ENCODE measurements at places on chromosomes 7 and 10.

DNA sequence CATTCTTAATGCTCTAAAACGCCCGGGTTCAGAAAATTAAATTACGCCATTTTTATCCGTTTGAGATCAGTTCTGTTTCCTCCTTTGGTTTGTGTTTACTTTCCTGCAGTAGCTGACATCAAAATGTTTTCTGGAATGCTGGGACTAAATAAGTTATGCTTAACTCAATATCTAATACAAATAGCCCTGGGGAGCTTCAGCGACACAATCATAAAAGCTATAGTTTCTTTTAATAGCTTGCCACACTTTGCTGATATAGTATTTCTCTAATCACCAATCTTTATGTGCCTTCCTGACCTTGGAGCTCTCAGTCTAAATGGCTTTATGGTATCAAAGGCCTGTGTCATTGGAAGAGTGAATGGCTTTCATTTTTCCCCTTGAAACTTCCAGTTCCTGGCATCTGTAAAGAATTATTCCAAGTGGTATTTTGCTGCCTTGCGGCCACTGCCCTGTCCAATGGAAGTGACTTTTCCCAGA, 202.7 kb downstream of the HDAC9 start:
- DNase-seq: no peak

DNA sequence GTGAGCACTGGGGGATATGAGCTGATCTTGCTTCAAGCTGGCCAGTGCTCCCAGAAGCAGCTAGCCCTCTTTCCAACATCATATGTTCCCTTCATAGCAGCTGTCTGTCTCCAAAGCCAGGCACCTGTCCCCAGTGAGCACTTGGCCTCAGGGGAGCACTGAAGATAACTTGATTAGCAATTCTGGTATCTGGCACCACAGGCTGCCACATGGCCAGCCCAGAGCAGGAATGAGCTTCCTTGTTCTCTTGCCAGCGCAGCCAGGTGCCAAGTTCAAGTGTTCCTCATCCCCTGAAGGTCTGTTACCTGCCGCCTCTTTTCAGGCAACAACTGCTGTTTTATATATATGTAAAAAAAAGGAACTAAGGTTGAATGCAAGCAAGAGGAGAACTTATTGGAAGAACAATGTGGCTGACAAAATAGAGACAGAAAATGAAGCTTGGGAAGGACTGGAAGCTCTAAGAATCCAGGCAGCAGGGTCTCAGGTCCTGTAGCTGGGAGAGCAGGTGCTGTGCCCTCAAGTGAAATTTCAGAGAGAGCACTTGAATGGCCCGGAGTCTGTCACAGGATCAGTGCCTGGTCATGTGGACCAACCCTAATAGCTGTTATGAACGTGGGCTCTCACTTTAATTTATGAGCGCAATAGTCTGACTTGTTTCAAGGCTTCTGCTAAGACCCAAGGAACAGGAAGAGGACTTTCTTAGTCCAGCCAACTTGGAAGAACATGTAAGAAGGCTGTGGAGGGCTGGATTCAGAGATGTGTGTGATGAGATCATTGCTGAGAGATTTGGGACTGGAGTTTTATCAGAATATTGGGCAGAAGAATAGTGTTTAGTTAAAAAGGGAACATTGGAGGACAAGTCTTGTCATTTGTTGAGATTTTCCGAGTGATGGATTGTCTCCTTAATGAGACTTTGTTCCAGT, 267.2 kb downstream of the GLRX3 start:
- peak; percentile 13 for DNase-seq

DNA sequence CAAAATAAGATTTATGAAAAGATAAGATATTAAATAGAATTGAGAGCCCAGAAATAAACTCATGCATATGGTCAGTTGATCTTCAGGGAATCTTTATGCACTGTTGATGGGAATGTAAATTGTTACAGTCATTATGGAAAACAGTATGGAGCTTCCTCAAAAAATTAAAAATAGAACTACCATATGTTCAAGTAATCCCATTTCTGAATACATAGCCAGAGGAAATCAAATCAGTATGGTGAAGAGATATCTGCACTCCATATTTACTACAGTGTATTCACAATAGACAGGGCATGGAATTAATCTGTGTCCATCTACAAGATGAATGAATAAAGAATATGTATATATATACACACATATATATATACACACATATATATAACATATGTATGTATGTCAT, 122.3 kb upstream of the CSTF2T start:
- DNase-seq: no peak

GRCh38 chr10:70849582-70850016, 33.9 kb downstream of the SGPL1 start:
- DNase-seq: no peak

DNA sequence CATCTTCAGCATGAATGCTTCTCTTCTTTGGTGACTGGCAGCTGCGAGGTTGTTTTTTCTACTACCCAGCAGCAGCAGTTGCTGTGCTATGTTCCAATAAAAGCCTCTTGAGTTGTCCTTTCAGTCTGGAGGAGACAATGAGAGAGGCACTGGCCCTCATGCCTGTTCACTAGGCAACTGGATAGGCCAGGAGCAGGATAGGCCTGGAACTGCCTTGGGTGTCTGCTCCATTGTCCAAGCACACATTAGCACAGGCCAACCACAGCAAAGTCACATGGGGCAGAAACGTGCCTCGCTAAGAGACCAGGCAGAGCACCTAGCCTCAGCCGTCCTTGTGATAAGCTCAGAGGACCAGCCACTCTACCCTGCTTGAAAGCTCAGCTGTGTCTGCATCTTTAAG, 76.9 kb upstream of the PDCD4 start:
- peak; percentile 25 for DNase-seq

- DNase-seq: no peak
These were observed 138.9 kb upstream of the COBL start for GRCh38 chr7:51455513-51455912.

GRCh38 chr10:133179651-133180050, 19.6 kb downstream of the KNDC1 start:
- DNase-seq: no peak

DNA sequence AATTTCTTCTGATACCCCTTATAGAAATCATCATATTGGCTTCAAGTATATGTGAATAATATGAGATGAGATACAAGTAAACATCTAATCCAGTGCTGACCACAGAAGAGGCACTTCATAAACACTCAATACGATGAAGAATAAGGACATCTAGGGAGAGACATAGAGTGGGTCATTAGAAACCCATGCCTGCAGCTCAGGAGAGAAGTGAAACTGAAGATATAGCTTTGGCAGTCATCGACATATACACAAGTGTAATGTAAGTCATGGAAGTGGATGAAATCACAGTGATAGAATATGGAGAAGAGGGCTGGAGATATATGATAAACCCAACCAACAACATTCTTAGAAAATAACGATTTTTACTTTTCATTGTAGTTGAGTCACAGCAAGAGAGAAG, 665.0 kb downstream of the PARD3 start:
- DNase-seq: no peak

DNA sequence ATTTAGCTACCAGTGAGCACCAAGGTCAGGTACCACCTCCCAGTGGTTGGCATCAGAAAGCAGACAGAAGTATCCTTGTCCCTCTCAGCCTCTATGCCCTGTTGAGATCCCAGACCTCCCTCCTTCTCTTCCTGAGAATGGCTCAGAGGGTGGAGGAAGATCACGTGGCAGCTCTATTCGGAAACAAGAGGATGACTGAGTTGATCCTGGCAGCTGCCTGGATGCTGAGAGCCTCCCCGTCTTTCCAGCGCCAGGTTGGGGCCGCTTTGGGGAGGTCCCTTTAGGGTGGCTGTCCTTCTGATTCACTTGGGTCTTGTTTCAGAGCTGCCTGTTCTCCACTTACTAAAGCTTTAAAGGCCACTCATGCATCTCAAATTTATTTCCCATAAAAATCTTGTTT, 36.9 kb upstream of the NPFFR1 start:
- no peak for DNase-seq

GRCh38 chr7:146090023-146090645, 26.5 kb upstream of the CNTNAP2 start:
- DNase-seq: peak; percentile 66

- peak; percentile 58 for DNase-seq
These were observed 130.4 kb downstream of the CDH23 start for GRCh38 chr10:71527135-71527534.

DNA sequence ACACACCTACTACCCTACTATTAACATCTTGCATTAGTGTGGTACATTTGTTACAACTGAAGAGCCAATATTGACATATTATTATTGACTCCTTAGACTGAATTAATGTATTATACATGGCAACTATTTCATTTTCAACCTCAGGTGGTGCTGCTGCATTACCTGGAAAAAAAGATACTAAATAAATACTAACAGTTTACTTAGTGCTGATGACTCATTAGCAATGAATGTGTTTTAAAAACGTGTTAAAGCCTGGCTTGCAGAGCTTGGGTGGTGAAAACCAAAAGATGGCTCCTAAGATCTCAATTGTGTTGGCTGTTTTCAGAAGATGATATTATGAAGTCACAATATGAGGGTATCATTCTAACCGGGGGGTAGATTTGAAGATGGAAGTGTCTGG, 34.8 kb downstream of the CFAP43 start:
- no peak for DNase-seq

DNA sequence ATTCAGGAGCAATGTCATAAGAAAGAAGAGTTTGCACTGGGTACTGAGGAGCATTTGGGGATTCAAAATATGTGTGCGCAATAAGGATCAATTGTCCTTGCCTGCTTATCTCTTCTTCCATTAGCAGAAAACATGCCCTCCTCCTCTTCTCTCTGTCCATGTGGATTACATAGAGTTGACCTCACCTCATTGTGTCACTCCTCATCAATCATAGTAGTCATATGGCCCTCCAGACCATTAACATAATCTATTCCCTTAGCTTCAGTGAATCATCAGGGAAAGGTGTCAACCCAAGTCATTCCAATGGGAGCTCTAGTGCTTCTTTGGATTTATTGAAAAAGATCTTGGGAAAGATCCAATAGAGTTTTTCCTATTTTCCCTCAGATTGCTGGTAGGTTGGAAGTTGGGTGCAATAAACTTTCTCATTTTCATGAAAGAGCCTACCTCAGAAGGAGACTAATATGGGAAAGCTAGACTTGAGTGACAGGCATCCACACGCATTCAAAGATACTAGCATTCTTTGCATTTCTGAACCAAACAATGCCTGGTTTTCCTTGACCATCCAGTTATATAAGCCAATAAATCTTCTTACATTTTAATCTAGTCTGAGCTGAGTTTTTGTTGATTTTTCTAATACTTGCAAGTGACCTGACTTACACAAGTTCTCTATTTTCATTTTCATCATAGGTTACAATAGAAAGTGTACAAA, 71.5 kb upstream of the FAM13C start:
- DNase-seq: no peak

DNA sequence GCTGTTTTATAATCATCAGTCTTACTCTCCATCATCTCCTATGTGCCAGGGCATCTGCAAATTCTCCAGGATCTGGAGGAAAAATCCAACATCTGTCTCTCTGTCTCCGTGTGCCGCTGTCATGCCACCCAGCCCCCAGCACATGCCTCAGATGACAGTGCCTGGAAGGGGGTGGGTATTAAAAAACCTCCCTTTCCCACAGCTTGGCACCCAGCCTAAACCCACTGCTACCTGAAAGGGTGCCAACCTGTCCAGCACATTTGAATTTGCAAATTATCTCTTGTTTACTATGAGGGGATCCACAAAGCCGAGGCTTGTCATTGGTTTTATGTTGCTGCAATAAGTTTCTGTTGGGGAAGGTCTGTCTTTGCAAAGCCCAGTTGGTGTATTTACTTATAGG, 73.1 kb downstream of the EMX2 start:
- no peak for DNase-seq

- DNase-seq: no peak
These were observed 38.9 kb downstream of the ANKMY2 start for GRCh38 chr7:16606704-16607103.

DNA sequence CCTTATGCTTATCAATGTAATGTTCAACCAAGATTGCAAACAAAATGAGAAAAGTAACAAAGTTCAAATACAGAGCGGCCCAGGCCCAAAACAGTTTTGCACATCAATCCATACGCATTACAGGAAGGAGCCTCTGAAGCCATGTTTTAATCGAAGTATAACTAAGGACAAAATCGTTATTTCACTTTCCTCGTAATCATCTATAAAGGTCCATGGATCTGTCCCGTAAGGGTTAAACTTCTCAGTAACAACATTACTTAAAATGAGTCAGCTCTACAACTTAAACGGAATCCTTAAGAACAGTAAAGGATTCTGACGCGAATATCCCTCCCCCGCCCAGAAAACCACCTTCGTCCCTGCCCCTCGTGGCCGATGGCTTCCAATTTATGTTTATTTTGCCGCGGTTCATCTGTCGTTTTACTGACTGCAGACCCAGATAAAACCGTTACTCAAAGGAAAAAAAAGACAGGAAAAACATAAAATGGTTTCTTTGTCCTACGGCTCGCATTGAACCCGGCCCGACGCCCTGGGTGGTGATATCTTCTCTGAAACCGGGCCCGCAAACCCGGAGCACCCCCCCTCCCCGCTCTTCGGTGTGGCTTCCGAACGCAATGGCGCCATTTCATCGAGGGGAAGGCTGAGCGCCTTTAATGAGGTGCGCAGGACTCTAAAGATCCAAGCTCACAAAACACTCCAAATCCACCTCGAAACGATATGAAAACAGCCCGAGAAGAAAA, 1.1 kb downstream of the HNRNPA2B1 start:
- DNase-seq: peak; percentile 74

DNA sequence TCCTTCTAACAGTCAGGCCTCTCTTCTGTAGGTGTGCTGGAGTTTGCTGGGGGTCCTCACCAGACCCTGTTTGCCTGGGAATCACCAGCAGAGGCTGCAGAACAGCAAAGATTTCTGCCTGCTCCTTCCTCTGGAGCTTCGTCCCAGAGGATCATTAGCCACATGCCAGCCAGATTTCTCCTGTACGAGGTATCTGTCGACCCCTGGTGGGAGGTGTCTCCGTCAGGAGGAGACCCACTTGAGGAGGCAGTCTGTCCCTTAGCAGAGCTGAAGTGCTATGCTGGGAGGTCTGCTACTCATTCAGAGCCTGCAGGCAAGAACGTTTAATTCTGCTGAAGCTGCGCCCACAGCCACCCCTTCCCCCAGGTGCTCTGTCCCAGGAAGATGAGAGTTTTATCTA, 611.1 kb upstream of the COBL start:
- DNase-seq: no peak

DNA sequence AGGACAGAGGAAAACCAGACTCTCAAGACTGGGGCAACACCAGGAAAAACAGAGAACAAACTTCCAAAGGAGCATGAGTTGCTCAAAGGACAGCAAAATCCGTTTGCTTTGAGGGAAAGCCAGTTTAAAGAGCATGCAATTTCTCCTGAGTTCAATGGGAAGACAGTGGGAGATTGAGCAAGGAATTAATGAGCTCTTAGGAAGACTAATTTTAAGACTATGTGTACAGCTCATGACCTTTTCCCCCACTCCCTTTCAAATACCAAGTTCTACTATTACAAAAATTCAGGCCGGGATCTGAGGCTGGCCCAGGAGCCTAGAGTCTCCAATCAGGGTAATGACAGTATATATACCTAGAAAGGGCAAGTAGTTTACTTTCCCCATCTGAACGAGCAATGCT, 79.2 kb downstream of the EPDR1 start:
- no peak for DNase-seq

GRCh38 chr10:112525200-112525599, 78.2 kb downstream of the VTI1A start:
- DNase-seq: no peak

GRCh38 chr10:69742356-69742695, 59.4 kb upstream of the COL13A1 start:
- no peak for DNase-seq
